Upper lobe of right lung (tissue), 1 donor: ENCODE measurements at places on chromosomes 12 and 14. TPM values are rescaled to one million over a fixed set of nuclear protein-coding genes. Genes with fewer than 3 reads are reported as not detected.

The TMEM132C gene
- 0.64 TPM for total RNA-seq

The RBP5 gene
- total RNA-seq, result 7.1 TPM

The P2RX2 gene
- 0.55 TPM for total RNA-seq

The VCPKMT gene
- 6.2 TPM for total RNA-seq

The CHGA gene
- total RNA-seq, result not detected

The IFI27 gene
- total RNA-seq, result 312 TPM

DNA sequence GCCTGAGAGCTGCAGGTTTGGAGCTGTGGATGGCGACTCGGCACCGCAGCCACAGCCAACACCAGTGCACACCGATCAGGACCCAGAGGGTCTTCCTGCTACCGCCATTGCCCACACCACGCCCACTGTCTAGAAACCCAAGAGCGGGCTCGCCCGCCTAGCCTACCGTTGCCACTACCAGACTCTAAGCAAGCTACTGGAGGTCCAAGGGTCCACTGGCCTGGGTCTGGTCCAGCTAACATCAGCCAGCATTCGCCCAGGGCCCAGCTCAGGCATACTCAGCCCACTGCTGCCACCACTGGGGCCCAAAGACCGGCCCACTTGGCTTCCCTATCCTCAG is 30.5 kb upstream of the MON2 start:
- H3K36me3 ChIP-seq, result no peaks in the 10 kb centered on the region
- no peak for DNase-seq
- peaks cover 21% of the 10 kb centered on the region for H3K27me3 ChIP-seq
- peaks cover 14% of the 10 kb centered on the region for H3K4me1 ChIP-seq

DNA sequence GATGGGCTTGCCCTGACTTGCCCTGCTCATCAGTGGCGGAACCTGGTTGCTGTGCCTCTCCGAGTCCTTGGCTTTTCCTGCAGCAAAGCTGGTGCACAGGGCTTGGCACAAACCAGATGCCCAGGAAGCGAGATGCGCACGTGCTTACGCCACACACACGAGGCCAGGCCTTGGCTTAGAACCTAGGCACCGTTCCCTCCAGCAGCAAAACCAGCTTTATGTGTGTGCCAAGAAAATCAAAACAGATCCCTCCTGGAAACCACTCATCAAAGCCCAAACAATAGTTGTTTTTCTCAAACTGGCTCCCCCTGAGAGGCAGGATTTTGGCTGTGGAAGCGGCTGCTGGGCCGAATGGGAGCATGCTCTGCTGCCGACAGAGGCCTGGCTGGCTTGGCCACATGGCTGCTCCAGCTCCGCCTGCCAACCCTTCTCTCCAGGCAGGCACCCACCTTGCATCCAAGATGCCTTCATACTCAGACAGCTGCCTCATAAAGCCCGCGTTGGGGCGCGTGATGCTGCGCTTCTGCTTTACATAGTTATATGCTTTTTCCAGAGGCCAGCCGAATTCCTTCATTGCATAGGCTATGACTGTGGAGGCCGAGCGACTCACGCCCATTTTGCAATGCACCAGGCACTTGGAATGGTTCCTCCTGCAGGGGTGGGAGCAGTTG is 58.7 kb downstream of the SSH1 start:
- DNase-seq, result no peak
- peaks cover 18% of the 10 kb centered on the region for H3K4me1 ChIP-seq
- H3K4me3 ChIP-seq, result no peak overlapping the region
- H3K27ac ChIP-seq, result no peak overlapping the region

DNA sequence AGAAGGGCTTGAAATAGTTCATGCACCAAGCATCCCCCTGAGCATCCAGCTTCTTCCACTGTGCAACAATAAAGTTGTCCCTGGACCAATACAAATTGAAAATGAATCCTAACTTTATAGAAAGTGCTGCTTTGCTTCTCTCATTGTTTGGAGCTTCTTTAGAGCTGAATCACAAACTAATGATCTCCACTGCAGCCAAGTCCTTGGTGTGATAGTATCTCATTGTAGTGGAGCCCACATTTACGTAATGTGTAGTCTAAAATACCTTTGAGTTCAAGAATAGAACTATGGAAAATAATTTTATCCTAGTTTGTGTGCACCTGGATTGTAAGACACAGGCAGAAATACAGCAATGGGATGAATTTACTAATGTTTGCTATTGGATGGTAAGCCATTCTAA is 319.9 kb downstream of the EGLN3 start:
- no peaks in the 10 kb centered on the region for H3K4me1 ChIP-seq
- no peak for DNase-seq
- H3K27ac ChIP-seq, result no peak overlapping the region
- no peaks in the 10 kb centered on the region for H3K27me3 ChIP-seq

- H3K36me3 ChIP-seq, result no peaks in the 10 kb centered on the region
- no peaks in the 10 kb centered on the region for H3K4me1 ChIP-seq
- no peak for DNase-seq
- no peaks in the 10 kb centered on the region for H3K27me3 ChIP-seq
- H3K4me3 ChIP-seq, result no peak overlapping the region
Measured at GRCh38 chr12:103751171-103751570, 89.9 kb downstream of the NT5DC3 start.

DNA sequence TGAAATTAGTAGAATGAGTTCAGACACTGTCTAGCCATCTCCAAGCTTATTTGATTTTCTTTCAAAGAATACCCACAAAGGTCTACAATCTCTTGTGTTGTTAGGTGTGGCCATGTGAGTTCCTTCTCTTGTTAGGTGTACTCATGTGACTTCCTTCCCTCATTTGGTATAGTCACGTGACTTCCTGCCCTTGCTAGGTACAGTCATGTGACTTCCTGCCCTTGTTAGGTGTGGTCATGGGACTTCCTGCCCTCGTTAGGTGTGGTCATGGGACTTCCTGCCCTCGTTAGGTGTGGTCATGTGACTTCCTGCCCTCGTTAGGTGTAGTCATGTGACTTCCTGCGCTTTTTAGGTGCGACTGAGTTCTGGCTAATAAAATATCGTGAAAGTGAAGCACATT is 179.6 kb downstream of the TMX1 start:
- no peak overlapping the region for H3K4me3 ChIP-seq
- H3K27me3 ChIP-seq, result no peaks in the 10 kb centered on the region
- no peak overlapping the region for H3K27ac ChIP-seq
- no peaks in the 10 kb centered on the region for H3K4me1 ChIP-seq

DNA sequence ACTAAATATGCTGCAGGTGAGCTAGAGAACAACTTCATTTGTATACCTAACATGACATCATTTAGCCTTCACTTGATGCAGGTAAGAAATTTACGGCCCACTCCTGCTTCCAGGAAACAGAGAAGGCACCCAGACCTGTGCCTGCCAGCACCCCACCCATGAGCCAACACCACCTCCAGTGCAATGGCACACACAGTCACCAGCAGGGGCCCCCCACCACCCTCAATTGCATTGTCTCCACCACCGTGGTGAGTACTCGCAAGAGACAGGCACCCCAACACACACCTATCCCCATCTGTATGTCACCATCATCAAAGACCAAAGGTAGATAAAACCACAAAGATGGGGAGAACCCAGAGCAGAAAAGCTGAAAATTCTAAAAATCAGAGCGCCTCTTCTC is 107.6 kb downstream of the KLHL28 start:
- peaks cover 3% of the 10 kb centered on the region for H3K27me3 ChIP-seq
- no peaks in the 10 kb centered on the region for H3K4me1 ChIP-seq
- H3K36me3 ChIP-seq, result no peaks in the 10 kb centered on the region

DNA sequence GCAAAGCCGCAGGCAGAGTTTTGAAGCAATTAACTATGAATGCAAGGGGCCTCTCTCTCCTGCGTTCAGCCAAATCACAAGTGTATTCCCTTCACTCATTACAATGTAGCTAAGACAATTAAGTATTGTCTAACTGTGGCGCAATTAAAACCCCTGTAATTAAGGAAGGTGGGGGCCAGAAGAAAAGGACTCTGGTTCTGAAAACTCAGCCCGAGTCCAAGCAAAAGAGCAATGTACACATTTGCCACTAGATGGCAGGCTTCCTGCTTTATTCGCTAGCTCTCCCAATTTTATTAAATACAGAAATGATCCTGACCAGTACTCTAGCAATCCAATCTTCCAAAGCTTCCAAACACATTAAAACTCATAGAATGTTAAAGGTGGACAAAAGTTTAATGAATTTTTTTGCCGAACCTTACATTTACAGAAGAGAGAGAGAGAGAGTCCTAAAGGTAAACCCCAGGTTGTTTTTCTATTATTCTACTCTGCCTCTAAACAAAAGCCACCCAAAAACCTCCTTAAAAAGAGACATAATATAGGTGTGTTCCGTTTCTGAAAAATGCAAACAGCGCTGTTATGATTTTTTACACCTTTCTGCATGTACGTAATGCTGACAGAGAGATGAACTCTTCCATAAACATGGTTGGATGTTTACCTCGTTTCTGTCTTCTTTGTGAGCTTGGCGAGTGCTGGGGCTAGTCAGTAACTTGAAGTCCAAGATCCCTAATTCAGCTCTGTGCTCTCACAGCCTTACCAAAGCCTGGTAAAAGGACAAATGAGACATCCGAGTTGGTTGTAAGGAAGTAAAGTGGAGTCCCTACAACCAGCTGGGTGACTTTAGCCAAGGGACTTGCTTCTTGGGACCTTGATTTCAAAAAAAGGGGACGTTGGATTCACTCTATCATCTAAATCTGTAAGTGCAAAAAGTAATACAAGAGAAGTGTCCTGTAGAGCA is 50.9 kb upstream of the VASH1 start:
- no peak overlapping the region for H3K4me3 ChIP-seq
- no peak for DNase-seq
- H3K4me1 ChIP-seq, result peaks cover 6% of the 10 kb centered on the region
- no peaks in the 10 kb centered on the region for H3K36me3 ChIP-seq
- no peaks in the 10 kb centered on the region for H3K27me3 ChIP-seq

DNA sequence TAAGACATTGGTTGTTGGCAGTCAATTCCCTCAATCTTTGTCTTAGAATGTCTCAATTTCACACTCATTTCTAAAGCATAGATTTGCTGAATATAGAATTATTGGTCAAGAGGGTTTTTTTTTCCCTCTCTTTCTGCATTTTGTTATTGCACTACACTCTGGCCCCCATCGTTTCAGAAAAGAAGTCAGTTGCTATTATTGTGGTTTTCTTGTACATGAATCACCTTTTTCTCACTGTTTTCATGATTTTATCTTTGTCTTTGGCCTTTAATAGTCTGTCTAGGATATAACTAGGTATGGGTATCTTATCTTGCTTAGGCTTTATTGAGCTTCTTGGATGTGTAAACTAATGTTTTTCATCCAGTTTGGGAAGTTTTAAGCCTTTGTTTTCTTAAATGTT is 194.3 kb upstream of the DAAM1 start:
- H3K27ac ChIP-seq, result no peak overlapping the region
- no peak for DNase-seq
- H3K4me3 ChIP-seq, result no peak overlapping the region

GRCh38 chr14:85071447-85071846 is 458.5 kb upstream of the FLRT2 start:
- no peaks in the 10 kb centered on the region for H3K27me3 ChIP-seq
- H3K36me3 ChIP-seq, result no peaks in the 10 kb centered on the region
- no peak overlapping the region for H3K4me3 ChIP-seq
- no peak overlapping the region for H3K27ac ChIP-seq

GRCh38 chr12:103688376-103689063 is 101.4 kb downstream of the STAB2 start:
- no peak overlapping the region for H3K4me3 ChIP-seq
- no peaks in the 10 kb centered on the region for H3K36me3 ChIP-seq
- H3K27ac ChIP-seq, result no peak overlapping the region

GRCh38 chr14:69979882-69980281 is 100.7 kb downstream of the SMOC1 start:
- H3K27ac ChIP-seq, result no peak overlapping the region
- peaks cover 12% of the 10 kb centered on the region for H3K27me3 ChIP-seq
- no peak for DNase-seq
- no peak overlapping the region for H3K4me3 ChIP-seq
